ENCODE measurements at places on chromosomes 16 and 17.

GRCh38 chr17:19359856-19360255 is 2.7 kb downstream of the B9D1 start:
- DNase-seq: no peak

DNA sequence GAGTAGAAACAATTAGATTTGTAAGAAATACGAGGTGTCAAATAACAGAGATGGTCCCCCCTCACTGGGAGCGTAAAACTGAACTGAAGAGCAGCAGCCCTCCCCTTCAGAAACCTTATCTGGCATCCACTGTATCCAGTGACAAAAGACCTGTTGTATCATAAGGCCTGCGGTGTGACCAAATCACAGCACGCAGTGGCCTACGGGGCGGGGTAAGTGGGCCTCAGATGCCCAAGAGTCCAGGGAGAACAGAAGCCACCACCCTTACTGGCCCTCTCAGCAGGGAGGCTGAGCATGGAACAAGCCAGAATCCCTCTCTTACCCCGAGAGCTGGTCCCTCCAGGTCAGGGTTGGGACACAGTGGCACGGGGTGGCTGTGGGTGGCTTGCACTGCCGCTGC is 5.5 kb downstream of the JMJD6 start:
- DNase-seq: no peak

DNA sequence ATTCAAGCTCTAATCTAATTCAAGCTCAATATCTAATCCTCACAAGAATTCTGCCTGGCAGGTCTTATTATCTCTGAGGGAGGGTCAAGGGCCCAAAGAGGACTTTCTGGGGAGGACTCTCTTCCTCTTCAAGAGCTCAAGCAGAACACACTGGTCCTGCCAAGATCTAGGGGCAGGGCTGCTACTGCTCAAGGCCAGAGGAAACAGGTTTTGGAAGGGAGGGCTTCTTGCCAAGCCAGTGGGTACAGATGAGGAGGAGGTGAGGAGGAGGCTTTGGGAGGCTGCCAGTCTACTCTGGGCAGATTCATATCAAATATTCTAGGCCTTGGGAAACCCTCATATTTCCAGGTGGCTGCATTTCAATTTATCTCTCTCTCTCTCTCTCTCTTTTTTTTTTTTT is 51.8 kb upstream of the IL34 start:
- DNase-seq: no peak

DNA sequence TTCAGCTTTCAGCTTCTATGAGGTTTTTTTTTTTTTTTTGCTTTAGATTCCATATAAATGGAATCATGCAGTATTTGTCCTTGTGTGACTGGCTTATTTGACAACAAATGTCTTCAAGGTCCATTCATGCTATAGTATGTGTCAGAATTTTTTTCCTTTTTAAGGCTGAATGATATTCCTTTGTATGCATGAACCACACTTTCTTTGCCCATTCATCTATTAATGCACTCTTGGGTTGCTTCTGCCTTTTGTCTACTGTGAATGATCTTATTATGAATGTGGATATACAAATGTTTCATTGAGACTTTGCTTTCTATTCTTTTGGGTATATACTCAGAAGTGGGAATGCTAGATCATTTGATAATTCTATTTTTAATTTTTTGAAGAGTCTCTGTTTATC is 27.0 kb upstream of the LRRC75A start:
- DNase-seq: no peak

- no peak for DNase-seq
These were observed 365.7 kb upstream of the PMFBP1 start for GRCh38 chr16:72537664-72538063.

- no peak for DNase-seq
These were observed 7.6 kb downstream of the RHBDF2 start for GRCh38 chr17:76493505-76494167.

DNA sequence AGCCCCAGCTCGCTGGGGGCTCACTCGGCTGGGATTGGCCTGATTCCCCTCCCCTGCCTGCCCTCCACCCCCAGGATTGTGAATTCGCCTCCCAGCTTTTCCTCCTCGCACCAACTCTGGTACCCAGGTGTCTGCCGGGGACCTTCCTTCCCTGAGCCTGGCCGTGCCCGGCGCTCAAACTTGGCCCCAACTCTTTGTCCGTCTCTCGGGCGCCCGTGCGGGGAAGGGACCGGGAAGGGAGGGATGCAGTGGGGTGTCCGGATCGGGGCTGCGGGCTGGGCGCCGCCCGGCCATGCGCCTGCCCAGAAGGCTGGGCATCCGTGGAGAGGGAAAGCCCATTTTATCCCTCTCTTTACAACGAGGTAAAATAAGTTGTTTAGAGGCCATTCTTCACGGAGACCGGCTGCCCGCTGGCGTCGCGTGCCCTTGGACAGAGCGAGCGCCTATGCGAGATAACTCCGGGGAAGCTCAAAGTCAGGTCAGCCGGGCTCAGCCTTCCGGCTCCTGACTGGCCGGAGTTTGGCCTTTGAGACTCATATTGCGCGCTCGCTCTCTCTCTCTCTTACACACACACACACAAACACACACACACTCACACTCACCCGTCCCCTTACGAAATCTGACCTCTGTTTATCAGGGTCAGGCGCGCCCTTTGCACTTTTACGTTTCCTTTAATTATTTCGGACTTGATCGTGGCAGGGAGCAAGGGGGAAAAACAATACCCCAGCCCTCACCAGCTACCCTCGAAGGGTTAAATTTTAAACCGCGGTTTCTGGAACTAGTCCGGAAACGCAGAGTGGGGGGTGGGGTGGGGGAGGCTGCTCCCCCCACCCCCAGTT is 774 bp upstream of the MAF start:
- no peak for DNase-seq

DNA sequence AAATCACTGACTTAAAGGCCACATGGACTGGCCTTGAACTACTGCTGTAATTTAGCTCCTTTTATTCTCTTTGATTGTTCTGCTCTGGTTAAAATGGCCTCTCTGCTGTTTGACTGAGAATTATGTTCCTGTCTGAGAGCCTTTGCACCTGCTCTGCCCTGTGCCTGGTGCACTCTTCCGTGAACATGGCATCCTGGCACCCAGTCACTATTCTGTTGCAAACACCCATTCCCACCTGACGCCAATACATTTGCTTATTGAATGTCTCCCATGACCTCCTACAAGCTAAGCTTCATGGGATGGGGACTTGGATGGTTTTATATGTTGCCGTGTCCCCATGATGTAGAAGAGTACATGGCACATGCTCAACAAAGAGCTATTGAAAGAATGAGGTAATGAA is 20.1 kb downstream of the HSD17B2 start:
- no peak for DNase-seq

GRCh38 chr16:26344976-26345375 is 653.2 kb downstream of the HS3ST4 start:
- DNase-seq: no peak

DNA sequence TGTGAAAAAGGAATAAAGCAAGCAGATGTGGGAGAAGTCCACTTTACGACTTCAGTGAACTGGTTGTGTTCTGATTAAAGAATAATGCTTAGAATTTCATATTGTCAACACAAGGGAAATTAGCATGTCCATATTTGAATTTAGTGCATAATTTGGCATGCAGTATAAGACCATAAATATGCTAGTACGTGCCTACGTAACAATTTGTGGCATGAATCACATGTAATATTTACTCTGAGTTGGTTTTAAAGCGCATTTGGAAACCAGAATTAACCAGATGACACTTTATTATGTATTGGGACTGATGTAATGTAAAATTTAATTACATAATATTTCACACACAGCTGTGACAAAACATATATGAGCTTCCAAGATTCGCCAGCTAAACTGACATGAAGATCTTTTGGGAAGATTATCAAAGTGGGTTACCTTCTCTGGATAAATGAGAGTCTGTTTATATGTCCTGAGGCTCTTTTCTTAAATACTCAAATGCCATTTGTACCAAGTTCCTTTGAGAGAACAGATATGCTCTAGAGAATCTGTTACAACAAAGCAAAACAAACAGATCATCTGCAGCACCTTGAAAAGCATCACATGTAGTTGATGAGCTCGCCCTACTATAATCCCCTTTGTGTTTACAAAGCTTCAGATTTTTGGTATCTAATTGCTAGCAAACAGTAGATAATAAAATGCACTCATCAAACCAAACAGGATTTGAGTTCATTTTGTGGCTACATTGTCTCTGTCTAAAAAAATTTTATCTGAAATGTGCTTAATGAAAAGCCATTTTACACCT is 1468.6 kb downstream of the CDH11 start:
- DNase-seq: no peak

GRCh38 chr16:2016407-2016922 is 3.1 kb upstream of the NPW start:
- DNase-seq: no peak

DNA sequence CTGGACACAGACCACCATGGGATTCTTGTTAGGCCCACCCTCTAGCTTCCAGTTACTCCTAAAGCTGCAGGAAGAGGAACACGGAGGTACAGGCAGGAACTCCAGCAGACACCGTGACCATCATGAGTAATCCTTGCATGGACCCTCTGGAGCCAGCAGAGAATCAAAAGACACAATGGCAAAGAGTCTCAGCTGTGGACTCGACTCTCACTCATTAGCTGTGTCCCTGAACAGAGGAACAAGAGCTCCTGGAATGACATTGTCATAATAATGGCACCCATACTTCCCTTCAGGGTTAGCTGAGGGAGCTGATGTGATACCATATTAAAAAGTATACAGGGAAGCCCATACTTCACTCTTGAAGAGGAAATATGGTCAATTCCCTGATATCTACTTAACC is 176.3 kb upstream of the ASIC2 start:
- no peak for DNase-seq

- no peak for DNase-seq
These were observed 281.9 kb downstream of the SOX9 start for GRCh38 chr17:72402727-72403210.

DNA sequence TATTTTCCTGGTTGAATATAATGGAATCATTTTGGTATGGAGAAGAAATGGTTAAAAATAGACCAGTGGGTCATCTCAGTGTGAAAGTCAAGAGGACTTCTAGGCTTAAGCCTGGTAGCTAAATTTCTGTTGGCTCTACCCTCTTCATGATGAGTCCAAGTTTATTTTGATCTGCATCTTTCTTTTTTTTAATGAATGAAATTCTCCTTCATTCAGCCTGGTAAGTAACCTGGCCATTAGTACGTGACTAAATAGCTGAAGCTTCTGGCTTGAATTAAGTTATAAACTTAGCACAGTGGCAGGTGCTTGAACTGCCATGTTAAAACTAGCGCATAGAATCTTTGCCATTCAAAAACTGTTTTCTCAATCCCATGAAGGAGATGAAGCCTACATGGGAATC is 28.0 kb downstream of the NF1 start:
- no peak for DNase-seq

- no peak for DNase-seq
These were observed 265.5 kb downstream of the PARN start for GRCh38 chr16:14364386-14365199.

DNA sequence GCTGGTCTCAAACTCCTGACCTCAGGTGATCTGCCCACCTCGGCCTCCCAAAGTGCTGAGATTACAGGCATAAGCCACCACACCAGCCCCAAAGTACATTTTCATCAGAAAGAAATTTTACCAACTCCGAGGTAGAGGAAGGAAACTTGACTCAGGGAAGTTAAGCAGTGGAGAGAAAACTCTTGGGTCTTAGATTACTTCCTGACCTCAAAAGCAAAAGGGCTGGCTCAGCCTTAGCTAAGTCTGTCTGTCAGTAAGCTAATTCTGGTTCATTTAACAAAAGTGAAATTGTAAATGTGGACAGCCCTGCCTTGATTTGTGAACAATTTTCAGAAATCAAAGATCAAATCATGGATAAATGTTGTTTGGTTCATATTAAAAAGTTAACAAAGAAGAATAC is 30.6 kb downstream of the MAP2K6 start:
- DNase-seq: no peak
